ENCODE measurements at places on chromosomes 2 and 18.

DNA sequence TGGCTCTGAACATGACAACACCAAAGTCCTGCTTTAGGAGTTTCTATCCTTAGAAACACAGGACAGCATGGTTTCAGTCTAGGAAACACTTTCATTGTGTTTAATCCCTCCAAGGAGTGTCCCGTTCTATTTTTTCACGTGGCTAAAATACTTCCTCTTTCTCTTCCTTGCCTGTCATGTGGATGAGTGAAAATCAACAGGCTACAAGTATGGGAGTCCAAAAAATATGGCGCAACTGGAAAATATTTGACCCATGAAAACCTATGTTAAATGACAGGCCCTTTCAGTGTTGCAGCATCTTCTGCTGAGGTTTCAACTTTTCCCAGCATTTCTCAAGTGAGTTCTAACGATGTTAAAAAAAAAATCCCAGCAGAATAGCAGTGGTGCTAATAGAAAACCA lies 146.3 kb downstream of the LAMA3 start:
- no peak for DNase-seq

- DNase-seq, result no peak
These were observed 831.3 kb downstream of the CPS1 start for GRCh38 chr2:211387734-211388133.

DNA sequence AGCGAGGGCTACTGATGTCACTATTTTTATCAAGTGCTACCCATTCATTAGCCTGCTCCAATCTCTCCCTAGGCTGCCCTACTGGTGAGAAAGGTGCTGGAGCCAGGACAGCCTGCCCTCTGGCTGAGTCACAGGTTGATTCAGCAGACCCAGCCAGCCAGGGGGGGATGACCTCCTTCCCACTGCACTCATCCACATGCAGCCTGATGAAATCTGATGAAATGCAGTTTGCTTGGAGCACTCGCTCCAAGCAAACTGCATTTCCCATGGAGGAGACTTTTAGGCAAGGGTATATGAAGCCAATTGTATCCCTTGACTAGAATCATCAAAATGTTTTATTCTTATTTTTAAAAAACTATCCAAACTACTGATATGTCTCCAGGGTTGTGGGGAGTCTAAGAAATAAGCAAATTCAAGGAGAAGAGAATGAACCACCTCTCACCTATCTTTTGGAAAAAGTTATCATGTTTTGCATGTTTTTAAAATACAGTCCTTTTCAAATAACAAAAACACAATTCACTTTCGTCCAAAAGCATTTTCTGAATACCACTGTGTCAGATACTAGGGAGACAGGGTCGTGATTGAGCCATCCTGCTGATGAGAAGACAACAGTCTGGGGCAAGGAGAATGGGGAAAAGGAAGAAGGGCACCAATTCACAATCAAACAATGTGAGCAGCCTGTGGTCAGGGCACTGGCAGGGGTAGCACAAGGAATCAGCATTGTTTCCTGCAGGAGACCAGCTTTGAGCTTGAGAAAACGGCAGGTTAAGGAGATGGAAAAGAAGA lies 128.3 kb downstream of the AFF3 start:
- no peak for DNase-seq

- no peak for DNase-seq
These were observed 3.0 kb upstream of the ZNF516 start for GRCh38 chr18:76498064-76498463.

DNA sequence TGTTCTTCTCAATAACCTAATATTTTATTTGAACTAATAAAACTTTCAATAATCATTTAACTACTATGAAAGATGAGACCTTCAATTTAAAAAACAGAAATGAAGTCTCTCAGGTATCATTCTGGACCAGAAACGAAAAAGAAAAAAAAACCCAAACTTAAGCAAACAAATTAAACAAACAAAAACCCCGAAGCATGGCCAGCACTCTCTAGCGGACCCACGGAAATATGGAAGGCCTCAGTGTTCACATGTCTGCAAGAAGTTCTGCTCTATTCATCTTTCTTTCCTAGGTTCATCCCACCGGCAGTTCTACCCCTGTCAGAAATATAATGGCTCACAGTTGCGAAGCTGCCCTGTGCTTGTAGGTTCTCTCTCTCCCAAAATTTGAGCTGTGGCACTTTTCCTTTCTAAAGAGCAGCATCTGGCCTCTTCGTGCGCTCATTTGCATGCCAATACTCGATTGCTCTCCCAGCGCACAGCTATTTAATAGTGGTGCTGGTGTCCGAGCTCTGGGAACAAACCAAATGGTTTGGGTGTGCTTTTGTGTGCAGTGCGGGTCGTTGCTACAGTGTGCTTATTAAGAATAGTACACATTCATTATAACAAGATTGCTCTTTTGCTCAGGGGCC lies 129.0 kb upstream of the ZEB2 start:
- DNase-seq, result no peak

GRCh38 chr18:54127759-54128378 lies 96.6 kb downstream of the MBD2 start:
- DNase-seq, result no peak

- no peak for DNase-seq
These were observed 2.9 kb upstream of the TMSB10 start for GRCh38 chr2:84902526-84902925.

DNA sequence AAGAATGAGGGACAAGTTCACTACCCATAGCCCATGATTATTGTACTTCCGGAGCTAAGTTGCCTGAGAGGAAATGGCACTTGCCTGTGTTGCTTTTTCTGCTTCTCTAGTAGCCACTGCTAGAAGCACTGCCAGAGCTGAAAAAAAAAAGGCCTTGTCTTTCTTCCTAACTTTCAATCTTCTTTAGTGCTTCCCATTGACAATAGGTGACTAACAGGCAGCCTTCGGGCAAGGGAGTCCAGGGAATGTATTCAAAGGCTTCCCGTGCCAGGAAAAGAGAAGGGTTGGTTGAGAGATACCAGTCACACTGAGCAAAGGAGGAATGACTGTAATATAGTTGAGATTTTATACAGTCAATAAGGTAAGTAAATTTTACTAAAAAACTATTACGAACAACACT lies 242.0 kb downstream of the CALCRL start:
- no peak for DNase-seq

DNA sequence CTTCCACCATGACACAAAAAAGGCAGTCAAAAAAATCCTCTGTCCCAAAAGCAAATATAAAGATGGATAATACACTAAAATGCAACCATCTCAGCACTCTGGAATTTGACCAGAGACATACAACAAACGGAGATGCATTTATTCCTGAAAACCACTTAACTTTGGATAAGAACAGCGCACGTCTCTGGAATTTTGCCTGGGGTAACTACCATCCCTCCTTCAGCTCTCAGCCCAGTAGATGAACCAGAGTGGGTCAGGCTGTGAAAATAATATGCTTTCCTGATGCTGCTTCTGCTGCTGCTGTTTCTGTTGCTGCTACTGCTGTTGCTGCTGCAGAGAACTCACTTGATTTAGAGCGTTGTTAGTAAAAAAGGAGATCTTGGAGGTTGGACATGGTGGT lies 133.8 kb upstream of the ACVR2A start:
- DNase-seq, result no peak

- no peak for DNase-seq
These were observed 17.5 kb upstream of the POLI start for GRCh38 chr18:54251606-54252390.

GRCh38 chr2:209519271-209519670 lies 95.4 kb downstream of the MAP2 start:
- DNase-seq, result no peak

DNA sequence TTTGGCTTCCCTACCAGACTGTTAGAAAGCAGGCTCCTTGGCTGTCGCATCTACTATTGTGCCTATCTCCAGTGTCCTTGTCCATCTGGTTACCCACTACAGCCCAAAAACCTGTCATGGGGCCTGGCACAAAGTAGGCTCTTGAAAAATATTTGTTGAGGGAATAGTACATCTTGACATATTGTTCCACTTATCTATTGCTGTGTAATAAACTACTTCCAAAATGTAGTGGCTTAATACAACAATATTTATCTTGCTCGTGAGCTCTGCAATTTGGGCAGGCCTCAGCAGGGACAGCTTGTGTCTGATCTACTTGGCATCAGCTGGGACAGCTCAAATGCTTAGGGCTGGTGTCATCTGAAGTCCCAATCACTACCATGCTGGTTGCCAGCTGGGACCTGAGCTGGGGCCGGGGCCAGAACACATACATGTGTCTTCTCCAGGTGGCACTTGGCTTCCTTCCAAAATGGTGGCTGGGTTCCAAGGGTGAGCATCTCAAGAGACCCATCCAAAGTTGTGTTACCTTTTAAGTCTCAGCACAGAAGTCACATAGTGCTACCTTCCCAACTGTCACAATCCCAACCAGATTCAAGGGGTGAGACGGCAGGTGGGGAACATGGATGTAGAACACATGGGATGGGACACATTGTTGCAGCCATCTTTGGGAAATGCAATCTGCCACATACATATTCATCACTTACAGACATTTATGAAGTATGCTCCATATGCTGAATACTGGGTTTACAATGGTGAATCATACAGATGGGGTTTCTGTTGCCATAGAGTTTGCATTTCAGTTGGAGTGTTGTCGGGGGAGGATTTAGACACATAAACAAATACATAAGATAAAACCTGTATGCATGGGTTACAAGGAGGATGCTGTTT lies 134.2 kb downstream of the FOXI3 start:
- DNase-seq, result no peak

DNA sequence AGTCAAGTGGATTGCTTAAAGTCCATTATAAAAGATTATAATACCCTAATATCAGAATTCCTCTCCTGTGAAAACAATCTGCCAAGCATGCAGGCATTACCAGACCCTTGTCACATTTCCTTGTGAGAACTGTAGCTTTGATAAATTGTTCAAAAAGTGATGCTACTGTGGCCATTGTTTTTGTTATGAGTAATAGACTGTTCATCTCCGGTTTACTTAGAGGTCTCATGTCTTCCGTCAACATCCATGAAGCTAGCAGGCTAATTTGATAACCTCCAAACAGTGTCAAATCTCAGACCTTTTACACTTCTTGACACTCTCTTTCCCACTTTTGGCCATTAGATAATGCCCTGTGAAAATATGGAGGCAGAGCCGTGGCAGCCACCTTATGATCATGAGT lies 342.7 kb downstream of the CPS1 start:
- DNase-seq, result no peak

- DNase-seq, result no peak
These were observed 363.3 kb upstream of the TFPI start for GRCh38 chr2:187917535-187917934.

DNA sequence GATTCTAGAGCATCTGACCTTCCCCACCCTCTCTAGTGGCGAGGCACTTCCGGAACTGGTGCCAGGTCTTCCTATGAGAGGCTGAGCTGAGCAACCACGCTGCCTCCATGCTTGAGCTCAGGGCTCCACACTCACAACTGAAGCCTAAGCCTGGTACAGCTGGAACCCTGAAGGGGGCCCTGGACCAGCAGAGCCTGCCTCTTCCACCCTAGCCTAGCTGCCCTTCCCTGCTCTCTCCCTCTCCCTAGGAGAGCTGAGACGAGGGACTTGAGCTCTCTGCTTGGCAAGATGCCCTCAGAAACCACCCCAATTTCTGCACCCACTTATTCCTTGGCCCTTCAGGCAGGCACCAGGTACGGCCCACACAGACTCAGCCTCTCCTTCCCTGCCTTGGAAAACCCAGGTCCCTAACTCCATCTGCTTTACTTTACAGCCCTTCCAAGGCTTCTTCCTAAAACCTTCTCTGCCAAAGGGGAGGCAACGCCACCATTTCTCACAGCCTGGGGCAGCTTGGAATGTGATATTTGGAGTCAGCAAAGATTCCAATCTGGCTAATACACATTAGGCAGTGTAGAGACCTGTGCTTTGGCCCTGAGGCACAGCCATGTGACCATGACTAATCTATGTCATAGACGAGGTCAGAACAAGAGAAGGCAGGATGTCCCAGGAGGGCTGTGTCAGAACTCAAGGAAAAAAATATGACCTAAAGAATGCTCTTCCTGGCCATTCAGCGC lies 18.8 kb downstream of the COX7A2L start:
- DNase-seq, result no peak

GRCh38 chr2:144505245-144505831 lies 14.6 kb downstream of the ZEB2 start:
- no peak for DNase-seq

GRCh38 chr18:65725251-65726050 lies 25.4 kb upstream of the CDH7 start:
- no peak for DNase-seq

GRCh38 chr2:227219312-227220105 lies 55.1 kb downstream of the COL4A3 start:
- no peak for DNase-seq

DNA sequence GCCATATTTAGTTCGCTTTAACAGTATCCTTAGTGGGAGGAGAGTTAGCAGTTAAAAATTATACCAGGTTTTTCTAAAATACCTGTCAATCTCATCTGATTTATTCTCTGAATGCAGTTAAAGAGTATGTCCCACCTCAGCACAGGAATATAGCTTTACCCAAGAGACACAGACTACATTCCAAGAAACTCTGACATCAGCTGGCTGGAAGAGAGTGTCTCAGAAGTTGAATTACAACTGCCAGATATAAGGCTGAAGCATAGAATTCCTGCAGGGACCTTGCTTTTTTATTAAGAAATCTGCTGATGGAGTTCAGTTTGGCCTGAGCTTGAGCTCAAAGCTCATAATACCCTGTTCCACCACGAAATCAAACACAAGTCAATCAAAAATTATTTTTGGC lies 25.4 kb upstream of the CNTNAP5 start:
- no peak for DNase-seq

- DNase-seq, result no peak
These were observed 36.8 kb downstream of the RNU4ATAC start for GRCh38 chr2:121567452-121567851.

DNA sequence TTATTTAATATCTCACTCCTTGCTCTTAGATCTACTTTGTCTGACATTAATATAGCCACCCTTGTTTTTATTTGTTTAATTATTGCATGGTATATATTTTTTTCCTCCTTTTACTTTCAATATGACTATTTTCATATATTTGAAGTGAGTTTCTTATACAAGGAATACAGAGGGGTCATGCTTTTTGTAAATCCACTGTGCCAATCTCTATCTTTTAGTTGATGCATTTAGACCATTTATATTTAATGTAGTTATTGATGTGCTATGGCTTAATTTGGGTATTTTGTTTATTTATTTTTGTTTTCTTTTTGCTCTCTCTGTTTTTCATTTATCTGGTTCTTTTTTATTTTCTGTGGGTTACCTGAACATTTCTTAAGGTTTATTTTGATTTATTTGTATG lies 750.6 kb downstream of the TMEM182 start:
- no peak for DNase-seq

DNA sequence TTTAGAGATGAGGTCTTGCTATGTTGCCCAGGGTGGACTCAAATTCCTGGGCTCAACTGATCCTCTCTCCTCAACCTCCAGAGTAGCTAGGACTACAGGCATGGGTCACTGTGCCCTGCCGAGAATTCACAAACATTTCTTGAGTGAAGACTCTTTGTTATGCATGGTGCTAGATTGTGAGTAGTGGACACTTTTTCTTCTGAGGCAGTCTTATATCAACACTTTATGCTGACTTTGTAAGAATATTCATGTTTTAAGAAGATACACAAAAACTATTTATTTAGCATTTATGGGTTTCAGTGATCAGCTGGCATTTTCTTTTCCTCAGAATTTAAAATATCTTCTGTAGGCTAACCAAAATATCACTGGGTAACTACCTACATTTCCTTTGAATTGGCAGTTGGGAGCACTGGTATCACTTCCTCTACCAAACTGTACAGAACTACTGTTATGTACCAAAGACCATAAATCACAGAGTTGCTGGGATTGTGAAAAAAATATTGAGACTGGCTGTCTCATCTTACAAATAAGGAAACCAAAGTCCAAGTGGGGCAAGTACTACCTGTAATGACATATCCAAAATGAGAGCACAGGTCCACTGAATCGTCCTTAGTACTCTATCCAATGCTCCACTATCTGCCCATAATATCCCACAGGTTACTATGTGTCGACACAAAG lies 34.0 kb downstream of the DOCK10 start:
- no peak for DNase-seq
